ENCODE measurements at places on chromosomes 12 and 14. TPM values are rescaled to one million over a fixed set of nuclear protein-coding genes. Genes with fewer than 3 reads are reported as not detected.

Gene ACTN1
- total RNA-seq, result 11.6 TPM

- H3K27me3 ChIP-seq, result peaks cover 2% of the 10 kb centered on the region
- no peak overlapping the region for H3K4me3 ChIP-seq
Measured at GRCh38 chr14:96251656-96252155, 4.3 kb upstream of the BDKRB1 start.

Gene TMCC3
- total RNA-seq, result 7.4 TPM

- H3K27ac ChIP-seq, result no peak overlapping the region
- H3K27me3 ChIP-seq, result peaks cover 4% of the 10 kb centered on the region
- H3K36me3 ChIP-seq, result no peaks in the 10 kb centered on the region
- DNase-seq, result no peak
- H3K4me3 ChIP-seq, result no peak overlapping the region
Measured at GRCh38 chr14:76112889-76113624, 38.7 kb upstream of the GPATCH2L start.

GRCh38 chr12:124919521-124920352, 5.3 kb upstream of the UBC start:
- peaks cover 37% of the 10 kb centered on the region for H3K4me1 ChIP-seq
- H3K4me3 ChIP-seq, result no peak overlapping the region
- peak overlapping the region; percentile 97 for H3K27ac ChIP-seq
- no peaks in the 10 kb centered on the region for H3K27me3 ChIP-seq

DNA sequence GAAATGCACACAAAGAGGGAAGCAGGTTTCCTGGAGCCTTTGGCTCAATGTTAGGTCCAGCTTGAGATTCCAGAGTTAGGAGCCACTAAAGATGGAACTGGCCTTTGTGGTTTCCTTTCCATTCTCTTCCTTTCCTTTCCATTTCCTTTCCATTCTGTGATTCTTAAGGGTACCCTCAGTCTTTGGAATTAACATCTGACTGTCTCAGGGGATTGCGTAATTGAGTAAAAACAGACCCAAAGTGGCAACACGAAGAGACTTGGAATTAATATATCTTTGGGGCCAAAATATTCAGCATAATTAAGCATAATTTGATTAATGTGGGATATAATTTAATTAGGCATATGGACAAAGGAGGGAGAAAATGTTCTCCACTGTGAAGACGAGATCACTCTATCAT, 205.6 kb downstream of the CRADD start:
- no peak overlapping the region for H3K4me3 ChIP-seq
- DNase-seq, result no peak
- H3K27me3 ChIP-seq, result no peaks in the 10 kb centered on the region
- no peak overlapping the region for H3K27ac ChIP-seq

DNA sequence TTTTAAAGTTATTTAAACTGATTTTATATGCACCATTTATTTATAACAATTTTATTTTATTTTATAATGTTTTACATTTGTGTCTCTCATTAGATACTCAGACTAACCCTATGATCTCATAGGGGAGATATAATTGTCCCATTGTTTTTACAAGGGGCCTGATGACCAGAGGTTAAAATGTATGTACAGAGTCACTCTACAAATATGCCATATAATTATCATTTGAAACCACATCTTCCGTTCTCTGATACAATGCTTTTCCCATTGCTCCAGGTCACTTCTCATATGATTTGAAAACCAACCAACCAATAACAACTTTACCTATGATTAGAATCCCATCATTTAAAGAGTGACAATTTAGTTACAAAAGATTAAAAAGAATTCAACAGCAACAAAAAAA, 137.8 kb downstream of the GPHN start:
- no peak overlapping the region for H3K4me3 ChIP-seq
- H3K4me1 ChIP-seq, result no peaks in the 10 kb centered on the region
- no peaks in the 10 kb centered on the region for H3K36me3 ChIP-seq

DNA sequence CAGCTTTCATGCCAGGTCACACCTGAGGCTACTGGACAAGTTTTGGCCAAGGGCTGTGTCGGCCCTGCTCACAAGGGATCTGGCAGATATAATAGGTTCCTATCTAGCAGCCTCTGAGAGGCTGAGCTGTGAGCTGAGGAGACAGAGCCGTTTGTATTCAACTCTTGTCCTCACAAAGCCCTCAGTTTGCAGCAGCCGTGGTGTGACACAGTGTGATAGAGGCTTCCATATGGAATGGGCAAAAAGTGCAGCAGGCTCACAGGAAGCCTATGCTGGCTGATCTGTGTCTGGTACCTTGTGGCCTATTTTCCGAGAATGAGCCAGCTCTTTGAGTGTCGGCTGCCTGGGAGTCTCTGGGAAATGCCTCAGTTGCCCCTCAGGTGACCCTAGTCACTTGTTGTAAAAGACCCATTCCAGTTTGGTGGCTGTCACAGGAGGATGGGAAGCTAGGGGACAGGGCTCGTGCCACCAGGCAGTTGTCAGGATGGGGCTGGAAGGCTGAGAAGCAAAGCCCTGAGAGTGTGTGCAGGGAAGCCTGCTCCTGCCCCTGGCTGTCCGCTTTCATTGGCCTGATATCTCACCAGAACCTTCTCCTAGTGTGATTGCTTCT, 16.1 kb downstream of the VRTN start:
- no peak overlapping the region for H3K4me3 ChIP-seq
- H3K36me3 ChIP-seq, result no peaks in the 10 kb centered on the region
- H3K4me1 ChIP-seq, result no peaks in the 10 kb centered on the region
- no peak overlapping the region for H3K27ac ChIP-seq

Gene NFATC4
- total RNA-seq, result 45.6 TPM

- peaks cover 10% of the 10 kb centered on the region for H3K4me1 ChIP-seq
- no peak for DNase-seq
- H3K27me3 ChIP-seq, result no peaks in the 10 kb centered on the region
- H3K27ac ChIP-seq, result no peak overlapping the region
- no peak overlapping the region for H3K4me3 ChIP-seq
- no peaks in the 10 kb centered on the region for H3K36me3 ChIP-seq
Measured at GRCh38 chr12:81811061-81811777, 52.1 kb upstream of the PPFIA2 start.

GRCh38 chr14:95700221-95700976, 13.5 kb downstream of the TCL1A start:
- H3K36me3 ChIP-seq, result no peaks in the 10 kb centered on the region
- no peak overlapping the region for H3K27ac ChIP-seq

DNA sequence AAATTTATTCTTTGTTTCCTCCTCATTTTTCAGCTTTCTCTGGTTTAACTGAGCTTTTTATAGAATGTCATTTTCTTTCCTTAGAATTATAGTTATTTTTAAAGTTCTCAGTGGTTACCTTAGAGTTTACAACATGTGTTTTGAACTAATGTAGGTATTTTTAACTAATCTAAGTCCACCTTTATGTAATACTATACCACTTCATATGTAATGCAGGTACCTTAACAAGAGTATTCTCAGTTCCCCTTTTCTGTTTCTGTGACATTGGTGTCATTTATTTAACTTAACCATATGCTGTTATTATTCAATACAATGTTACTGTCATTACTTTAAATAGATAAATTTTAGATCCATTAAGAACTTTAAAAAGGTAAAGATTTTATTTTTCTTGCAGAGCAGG, 30.3 kb upstream of the KCNC2 start:
- no peaks in the 10 kb centered on the region for H3K4me1 ChIP-seq
- H3K27ac ChIP-seq, result no peak overlapping the region
- no peaks in the 10 kb centered on the region for H3K27me3 ChIP-seq
- DNase-seq, result no peak
- H3K36me3 ChIP-seq, result no peaks in the 10 kb centered on the region

- peaks cover 21% of the 10 kb centered on the region for H3K4me1 ChIP-seq
- H3K27ac ChIP-seq, result no peak overlapping the region
- DNase-seq, result no peak
- H3K36me3 ChIP-seq, result no peaks in the 10 kb centered on the region
- H3K27me3 ChIP-seq, result no peaks in the 10 kb centered on the region
Measured at GRCh38 chr12:94204499-94205247, 56.3 kb downstream of the PLXNC1 start.

DNA sequence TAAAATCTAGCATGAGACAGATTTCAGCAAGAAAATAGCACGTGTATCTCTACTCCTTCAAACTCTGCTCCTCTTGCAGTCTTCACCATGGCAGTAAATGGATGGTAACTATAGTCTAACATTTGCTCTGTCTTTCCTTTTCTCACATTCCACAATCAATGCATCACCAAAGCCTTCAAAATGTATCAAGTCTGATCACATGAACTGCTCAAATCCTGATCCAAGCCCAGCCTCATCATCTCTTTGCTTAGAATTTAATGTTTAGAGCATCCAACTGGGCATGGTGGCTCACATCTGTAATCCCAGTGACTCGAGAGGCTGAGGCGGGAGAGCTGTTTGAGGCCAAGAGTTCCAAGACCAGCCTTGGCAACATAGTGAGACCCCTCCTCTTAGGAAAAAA, 45.9 kb downstream of the CDK17 start:
- no peaks in the 10 kb centered on the region for H3K27me3 ChIP-seq
- H3K36me3 ChIP-seq, result no peaks in the 10 kb centered on the region
- no peak overlapping the region for H3K27ac ChIP-seq
- DNase-seq, result no peak

GRCh38 chr12:84696281-84696680, 216.3 kb downstream of the SLC6A15 start:
- no peak overlapping the region for H3K4me3 ChIP-seq
- no peaks in the 10 kb centered on the region for H3K27me3 ChIP-seq
- H3K4me1 ChIP-seq, result no peaks in the 10 kb centered on the region

- H3K36me3 ChIP-seq, result no peaks in the 10 kb centered on the region
- no peaks in the 10 kb centered on the region for H3K27me3 ChIP-seq
- no peak overlapping the region for H3K27ac ChIP-seq
- no peak for DNase-seq
- H3K4me1 ChIP-seq, result no peaks in the 10 kb centered on the region
Measured at GRCh38 chr14:79420725-79421124, 790.6 kb downstream of the DIO2 start.

GRCh38 chr12:11688379-11688778, 38.9 kb downstream of the ETV6 start:
- H3K27ac ChIP-seq, result no peak overlapping the region
- no peaks in the 10 kb centered on the region for H3K27me3 ChIP-seq

DNA sequence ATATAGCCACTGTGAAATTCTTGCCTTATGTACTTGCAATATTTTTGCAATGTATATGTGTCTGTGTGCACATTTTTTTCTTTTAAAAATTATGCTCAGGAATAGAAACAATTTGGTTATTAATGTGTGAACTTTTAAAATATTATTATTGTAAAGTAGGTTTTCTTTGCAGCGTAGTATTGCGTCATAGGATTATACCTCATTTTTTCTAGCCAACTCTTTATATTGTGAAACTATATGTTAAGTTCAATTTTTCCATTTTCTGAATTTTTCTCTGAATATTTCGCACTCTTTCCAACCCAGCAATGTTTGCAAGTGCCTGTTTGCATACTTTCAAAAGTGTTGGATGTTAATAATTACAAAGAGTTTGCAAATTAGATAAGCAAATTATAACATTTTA, 471.6 kb upstream of the LMO3 start:
- no peak overlapping the region for H3K4me3 ChIP-seq
- H3K4me1 ChIP-seq, result no peaks in the 10 kb centered on the region
- no peak overlapping the region for H3K27ac ChIP-seq

Gene DDN
- total RNA-seq, result 0.18 TPM

Gene SCN8A
- 2.3 TPM for total RNA-seq
